ENCODE measurements at places on chromosomes 5 and 9.

- no peak for DNase-seq
These were observed 8.4 kb upstream of the GOLPH3 start for GRCh38 chr5:32182463-32183063.

DNA sequence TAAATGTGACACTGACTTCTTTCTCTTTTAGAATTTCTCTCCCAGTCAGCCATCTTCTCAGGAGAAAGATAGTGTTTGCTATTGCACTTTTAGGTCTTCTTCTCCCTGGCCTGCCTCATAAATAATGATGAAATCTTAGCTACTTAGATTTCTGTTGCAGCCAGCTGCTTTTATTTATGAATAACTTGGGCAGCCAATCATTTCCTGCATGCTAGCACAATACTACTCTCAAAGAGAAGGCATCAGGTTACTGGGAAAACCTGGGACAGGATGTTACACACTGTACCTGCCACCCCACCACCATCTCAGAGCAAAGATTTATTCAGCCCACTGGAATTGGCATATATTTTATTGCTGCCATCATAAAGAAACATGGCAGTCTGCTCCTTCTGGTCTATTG is 266.6 kb downstream of the PRELID2 start:
- DNase-seq: no peak

DNA sequence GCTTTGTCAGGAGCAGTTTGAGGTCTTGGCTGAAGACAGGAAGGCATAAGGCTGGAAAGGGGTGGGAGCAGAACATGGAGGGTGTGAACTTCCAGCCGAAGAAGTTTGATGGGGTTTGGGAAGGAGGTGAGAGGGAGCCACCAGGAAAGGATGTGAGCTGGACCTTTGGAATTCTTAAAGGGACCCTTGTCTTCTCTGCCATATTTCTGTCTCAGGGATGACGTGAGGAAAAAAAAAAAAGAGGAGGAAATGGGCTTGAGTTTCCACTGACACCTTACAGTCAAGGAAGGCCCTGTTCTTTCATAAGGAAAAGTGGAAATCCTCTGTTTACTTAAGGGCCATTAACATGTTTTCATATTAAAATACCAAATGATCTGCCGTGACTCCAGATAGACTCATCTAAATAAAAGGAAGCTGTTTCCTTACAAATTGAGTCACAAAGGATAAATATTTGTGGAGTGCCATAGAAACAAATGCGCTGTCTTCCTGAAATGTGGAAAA is 132.1 kb downstream of the PALM2AKAP2 start:
- no peak for DNase-seq

GRCh38 chr9:68750255-68750654 is 45.2 kb downstream of the PIP5K1B start:
- no peak for DNase-seq

DNA sequence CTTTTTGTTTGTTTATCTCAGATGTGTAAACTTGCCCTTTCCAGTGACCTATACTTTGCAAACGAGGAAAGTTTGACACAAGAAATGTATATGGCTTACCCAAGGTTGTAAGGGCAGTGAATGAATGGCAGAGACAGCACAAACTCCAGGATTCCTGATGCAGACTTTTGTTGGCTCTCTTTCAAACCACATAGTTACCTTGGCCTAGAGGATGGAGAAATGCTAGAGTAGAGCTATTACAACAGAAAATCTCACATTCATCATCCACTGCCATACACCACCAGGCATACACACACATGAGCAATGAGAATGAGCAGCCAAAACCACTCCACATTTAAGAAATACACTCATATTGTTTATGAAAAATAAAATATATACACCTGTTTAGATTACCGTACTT is 387.0 kb downstream of the TLR4 start:
- DNase-seq: no peak

GRCh38 chr9:120909904-120910303 is 16.7 kb downstream of the TRAF1 start:
- DNase-seq: no peak

Data from ACHN (cell line).